T-cell (primary cell): ENCODE measurements at places on chromosomes 13 and 19.

GRCh38 chr19:35784503-35785338 is 9.4 kb downstream of the ARHGAP33 start:
- no peak for DNase-seq

DNA sequence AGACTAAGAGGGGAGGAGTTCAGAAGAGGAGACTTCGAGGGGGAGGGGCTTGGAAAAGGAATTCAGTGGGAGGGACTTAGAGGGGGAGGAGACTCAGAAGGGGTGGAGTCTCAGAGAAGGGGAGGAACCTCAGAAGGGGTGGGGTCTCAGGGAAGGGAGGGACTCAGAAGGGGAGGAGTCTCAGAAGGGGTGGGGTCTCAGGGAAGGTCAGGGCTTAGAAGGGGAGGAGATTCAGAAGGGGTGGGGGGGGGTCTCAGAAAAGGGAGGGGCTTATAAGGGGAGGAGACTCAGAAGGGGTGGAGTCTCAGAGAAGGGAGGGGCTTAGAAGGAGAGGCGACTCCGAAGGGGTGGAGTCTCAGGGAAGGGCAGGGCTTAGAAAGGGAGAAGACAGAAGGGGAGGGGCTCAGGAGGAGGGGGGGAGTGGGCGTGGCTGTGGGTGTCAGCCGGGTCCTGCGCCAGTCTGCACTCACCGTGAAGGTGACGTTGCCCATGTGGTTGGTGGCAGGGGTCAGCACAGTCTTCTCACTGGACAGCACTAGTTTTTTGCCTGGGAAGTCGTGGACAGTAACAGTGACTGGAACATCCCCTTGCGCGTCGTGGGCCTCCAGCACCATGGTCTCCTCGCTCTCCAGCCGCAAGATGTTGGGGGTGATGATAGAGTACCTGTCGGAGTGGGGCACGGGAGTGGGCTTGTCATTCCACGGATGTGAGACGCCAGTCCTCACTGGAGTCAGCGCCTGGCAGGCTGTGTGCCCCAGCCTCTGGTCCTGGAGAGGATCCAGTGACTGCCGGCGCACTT is 1.5 kb downstream of the C3 start:
- no peak for DNase-seq

- no peak for DNase-seq
Observed at GRCh38 chr19:29476528-29476927, 49.3 kb upstream of the VSTM2B start.

DNA sequence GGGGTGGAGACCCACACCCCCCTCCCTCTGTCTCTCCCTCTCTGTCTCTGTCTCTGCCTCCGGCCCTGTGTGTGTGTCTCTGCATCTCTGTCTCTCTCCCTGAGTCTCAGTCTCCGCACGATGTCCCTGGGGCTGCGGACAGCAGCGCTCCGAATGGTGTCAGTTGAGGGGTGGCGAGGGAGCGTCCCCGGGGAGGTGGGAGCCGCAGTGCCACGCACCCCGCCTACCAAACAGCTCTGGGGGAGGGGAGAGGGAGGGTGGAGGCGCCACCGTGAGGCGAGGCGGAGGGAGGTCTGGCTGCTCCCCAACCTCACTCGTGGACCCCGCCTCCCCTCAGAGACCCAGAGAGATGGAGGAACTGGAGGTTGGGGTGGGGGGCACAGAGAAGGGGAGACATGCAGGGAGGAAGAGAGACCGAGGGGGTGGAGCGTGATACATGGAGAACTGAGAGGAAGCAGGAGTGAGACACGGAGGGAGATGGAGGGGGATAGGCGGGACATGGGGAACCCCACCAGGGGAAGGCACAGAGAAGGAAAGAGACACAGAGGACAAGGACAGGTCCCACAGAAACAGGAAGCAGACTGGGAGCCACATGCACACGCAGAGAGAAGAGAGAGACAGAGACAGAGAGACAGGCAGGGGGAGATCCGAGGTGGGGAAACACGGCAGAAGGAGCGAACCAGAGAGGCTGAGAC is 7.2 kb downstream of the ERFL start:
- no peak for DNase-seq
